Stimulated activated CD4-positive, alpha-beta T cell treated with anti-CD3 and anti-CD28 coated beads, Interleukin-1b, Interleukin-23, amount 100 ng/mL, for 1 hour (primary cell): ENCODE measurements at places on chromosomes 7 and 10.

DNA sequence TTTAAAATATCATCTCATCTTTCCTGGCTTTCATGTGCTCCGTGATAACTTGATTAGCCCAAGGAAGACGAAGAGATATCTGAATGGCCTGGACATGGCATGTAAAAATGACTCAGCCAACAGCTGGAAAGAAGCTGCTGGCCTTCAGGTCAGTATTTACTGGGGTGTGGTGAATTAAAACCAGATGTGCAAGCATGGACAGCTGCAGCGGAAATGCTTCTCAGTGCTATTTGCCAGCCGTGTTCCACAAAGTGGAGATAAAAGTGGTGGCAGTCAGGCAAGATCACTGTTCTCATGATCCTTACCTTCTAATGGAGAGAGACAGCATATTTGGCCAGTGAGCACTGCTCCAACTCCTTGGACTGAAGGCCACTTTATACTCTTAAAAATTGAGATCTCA is 203.1 kb upstream of the VSTM2A start:
- DNase-seq = no peak

DNA sequence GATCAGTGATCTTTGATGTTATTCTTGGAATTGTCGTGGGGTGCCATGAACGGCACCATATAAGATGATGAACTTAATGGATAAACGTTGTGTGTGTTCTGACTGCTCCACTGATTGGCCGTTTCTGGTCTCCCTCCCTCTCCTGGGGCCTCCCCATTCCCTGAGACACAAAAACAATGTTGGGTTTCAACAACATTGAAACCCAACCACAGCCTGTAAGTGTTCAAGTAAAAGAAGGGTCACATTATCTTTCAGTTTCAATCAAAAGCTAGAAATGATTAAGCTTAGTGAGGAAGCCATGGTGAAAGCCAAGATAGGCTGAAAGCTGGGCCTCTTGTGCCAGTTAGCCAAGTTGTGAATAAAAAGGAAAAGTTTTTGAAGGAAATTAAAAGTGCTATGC is 19.5 kb downstream of the EN2 start:
- DNase-seq = no peak

- DNase-seq = no peak
Measured at GRCh38 chr7:33711231-33712019, 193.9 kb upstream of the BMPER start.

DNA sequence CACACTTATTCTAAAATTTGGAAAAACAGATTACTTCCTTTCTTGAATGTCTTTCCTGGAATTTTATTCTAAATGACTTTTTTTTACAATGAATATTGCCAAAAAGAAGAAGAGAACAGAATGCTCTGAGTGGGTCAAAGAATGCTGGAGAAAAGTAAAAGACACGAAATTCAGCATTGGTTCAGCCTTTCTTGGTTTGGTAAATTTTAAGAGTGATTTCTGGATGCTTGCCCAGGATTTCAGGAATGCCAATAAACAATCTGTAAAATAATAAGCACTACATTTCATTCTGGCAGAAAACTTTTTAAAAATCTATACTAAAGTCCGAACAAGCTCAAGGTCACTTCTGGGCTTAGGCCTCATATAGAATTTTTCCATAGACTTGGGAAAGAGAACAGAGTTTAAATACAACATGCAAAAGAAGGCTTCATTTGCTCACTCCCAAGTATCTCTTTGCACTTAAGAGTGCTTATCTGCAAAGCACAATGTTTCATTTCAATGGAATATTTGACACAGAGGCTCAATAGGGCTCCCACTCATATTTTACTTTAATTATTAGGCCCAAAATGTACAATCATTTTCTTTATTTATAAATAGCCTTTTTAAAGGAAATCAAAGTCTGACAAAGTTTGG is 359.5 kb upstream of the ANKRD30A start:
- no peak for DNase-seq

DNA sequence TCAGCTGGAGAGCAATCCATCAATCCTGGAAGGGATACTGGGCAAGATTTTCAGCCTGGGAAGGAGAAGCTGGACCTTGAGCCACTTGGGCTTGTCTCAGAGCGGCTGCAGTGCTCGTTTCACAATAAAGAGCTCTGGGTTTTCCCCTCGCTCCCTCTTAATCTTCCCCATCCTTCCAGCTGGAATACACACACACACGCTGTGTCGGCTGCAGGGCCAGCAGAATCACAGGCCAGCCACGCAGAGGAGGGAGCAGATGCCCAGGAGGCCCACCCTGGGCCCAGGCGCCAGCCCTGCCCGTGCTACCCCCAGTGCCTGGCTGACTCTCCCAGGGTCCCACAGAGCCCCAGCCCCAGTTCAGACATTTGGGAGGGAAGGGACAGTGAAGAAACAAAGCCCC is 255.1 kb downstream of the TNS3 start:
- DNase-seq = no peak

DNA sequence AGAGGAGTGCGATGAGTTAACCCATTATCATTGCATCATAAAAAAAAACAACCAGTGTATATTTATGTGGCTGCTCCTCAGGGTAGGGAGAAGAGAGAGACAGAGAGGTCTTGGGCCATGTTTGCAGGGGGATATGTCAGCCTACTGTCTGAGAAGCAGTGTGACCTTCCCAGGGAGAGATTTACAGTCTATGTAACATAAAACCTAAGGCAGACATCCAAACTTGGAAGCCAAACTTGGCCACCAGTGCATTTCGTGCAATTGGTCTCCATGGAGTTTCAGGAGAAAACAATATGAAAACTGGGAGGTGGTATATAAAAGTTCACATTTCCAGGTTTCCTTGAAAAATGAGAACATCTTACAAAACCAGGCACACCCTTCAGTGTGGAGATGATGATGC is 85.9 kb upstream of the CXCL12 start:
- DNase-seq = no peak
